Germinal center (tissue), 1 donor: ENCODE measurements at places on chromosomes 5 and 9.

DNA sequence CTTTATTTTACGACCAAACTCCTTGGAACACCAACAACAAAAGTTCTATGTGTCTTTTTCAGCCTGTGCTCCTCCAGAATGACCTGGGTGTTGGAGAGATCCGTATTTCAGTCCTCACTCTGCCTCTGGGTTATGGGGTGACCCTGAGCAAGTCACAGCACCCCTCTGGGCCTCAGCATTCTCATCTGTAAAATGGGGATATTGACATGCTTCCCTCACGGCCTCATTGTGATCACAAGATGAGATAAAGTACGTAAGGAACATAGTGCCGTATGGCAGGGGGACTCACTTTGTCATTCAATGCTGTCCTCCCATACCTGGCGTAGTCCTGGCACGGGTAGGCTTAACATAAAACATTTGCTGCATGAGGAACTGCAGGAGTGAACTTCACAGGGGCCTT, 123.0 kb upstream of the HAND1 start:
- DNase-seq, result no peak

- no peak for DNase-seq
Measured at GRCh38 chr5:137470111-137470920, 28.8 kb downstream of the SPOCK1 start.

DNA sequence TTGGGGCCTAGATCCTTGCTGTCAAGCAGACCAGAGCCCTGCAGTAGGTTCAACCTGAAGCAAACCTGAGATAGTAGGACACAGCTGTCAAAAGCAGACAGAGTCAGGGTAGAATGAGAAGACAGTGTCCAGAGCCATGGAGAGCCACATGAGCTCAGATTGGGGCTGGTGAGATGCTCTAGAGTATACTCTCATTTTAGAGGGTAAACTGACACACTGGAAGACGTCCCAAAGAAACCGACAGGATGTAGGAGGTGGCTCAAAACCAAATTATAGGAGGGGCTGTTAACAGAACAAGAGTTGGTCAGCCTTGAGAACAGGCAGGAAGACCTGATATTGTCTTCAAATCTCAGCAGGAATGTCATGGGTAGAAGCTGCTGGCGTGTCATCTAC, 11.5 kb downstream of the CCDC69 start:
- DNase-seq, result no peak

DNA sequence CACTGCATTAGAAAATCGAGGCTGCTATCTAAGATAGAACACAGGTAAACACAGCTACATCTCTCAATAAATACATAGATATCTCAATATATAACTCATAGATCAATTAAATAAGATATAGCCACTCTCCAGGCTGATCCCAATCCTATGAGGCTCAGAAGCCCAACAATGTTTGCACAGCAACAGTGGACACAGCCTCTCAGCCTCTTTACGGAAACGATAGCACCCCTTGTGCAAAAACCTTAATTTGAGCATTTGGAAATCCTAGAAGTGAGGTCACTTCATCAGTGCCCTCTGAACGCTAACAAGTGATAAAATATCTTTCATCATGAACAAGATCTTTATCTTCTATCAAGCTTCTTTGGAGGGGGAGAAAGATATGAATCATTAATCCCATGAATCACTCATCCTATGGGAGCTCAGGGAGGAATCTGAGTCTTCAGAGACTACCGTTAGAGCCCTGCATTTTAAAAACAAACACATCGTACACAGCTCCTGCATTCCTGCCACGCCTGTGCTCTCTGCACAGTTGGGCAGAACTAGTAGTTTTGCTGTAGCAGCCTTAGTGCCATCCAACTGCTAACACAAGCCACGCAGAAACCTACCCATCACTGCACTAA, 71.4 kb downstream of the MED27 start:
- no peak for DNase-seq

- DNase-seq, result no peak
Measured at GRCh38 chr5:104800440-104801048, 1238.0 kb upstream of the NUDT12 start.

DNA sequence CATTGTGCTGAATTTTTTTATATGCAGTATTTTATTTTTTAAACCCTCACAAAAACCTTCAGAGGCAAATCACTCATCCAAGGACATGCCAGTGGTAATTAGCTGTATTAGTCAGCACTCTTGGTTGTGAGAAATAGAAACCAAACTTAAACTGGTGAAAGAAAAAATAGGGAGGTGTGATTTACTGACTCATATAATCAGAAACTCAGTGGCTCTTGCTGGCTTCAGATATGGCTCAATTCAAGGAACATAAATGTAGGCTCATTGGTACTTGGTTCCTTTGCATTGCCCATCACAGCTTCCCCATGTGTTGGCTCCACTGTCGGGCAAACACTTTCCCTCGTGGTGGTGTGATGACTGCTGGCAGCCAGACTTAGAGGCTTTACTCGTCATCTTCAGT, 497.2 kb downstream of the MAT2B start:
- no peak for DNase-seq
